ENCODE measurements at places on chromosomes 11 and 22. TPM values are rescaled to one million over a fixed set of nuclear protein-coding genes. Genes with fewer than 3 reads are reported as not detected.
A peak's percentile ranks its signal among the peaks of the same experiment; 100 is the strongest.

The LDHAL6A gene
- not detected for total RNA-seq

GRCh38 chr22:30906946-30907345, 61.6 kb downstream of the MORC2 start:
- DNase-seq: no peak

GRCh38 chr11:8838248-8838647, 72.7 kb upstream of the AKIP1 start:
- DNase-seq: no peak

DNA sequence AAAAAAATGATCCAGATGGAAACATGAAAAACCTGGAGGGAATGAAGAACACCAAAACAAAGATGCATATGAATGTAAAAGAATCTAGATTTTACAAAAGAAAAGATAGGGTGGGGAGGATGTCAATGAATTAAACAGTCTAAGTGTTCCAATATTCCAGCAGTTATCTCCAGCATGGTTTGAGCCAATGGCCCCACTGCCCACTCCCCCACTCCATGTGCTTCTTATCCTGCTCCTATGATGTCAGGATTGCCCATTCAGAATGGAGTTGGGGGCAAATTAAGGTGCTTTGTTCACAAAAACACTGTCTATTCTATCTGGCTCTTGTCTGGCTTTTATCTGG, 1.2 kb upstream of the OR52K1 start:
- DNase-seq: no peak

DNA sequence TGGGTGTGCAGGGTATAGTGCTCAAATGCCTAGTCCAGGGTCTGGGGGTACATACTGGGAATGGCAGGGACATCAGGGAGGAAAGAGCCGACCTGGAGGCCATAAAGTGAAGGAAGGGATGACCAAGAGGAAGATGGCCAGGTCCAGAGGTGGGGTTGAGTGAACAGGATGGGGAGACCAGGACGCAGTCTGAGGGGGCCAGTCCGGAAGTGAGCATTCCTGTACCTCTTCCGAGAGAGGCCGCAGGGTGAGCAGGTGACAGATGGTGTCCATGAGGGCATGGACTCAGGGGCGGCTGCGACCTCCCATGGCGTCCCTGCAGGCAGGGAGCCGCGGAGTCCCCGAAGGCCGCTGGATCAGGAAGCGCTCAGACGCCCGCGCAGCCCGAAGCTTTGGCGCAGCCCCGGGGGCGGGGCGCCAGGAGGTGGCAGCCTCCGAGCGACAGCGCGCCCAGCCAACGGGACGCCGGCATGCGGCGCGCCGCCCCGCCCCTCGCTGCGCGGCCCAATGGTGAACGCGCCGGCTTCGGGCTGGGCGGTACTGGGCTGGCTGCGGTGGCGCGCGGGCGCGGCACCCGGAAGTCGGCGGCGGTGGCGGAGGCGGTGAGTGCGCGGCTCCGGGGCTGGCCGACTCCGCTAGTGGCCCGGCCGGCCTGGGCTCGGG, at the start of gene TANGO2:
TSS of gene TANGO2 (plus strand) at position 578 of the 663 bp plus-strand sequence. CDS start 15,689 bp downstream, outside the sequence.
- peak; percentile 89 for DNase-seq

DNA sequence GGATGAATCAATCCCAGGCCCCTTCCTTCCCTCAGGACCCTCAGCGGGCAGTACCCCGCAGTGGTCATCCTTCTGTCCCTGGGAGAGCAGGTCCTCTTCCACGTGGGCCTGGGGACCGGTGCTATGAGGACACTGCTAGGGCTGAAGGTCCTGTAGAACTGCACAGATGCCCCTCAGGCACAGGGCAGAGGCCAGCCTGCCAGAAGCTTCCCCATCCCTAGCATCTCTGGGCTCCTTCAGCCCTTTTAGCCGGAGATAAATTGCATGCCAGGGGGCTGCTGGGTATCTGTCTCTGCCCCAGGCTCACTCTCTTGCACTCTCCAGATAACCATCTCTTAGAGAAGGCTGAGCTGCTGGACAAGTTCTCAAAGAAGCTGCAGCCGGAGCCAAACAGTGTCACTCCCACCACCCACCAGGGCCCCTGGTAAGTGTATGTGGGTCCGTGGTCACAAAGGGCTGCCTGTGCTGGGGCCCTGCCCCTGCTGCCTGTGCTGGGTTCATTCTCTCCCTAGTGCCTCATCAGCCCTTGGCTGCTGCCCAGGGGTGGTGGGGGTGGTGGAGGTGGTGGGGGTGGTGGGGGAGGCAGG, 2.3 kb downstream of the ATG16L2 start:
- DNase-seq: no peak
